NCI-H2081 (cell line): ENCODE measurements at places on chromosomes 13 and 19.

- DNase-seq = no peak
These were observed 2700.2 kb downstream of the PCDH9 start for GRCh38 chr13:64529874-64530485.

DNA sequence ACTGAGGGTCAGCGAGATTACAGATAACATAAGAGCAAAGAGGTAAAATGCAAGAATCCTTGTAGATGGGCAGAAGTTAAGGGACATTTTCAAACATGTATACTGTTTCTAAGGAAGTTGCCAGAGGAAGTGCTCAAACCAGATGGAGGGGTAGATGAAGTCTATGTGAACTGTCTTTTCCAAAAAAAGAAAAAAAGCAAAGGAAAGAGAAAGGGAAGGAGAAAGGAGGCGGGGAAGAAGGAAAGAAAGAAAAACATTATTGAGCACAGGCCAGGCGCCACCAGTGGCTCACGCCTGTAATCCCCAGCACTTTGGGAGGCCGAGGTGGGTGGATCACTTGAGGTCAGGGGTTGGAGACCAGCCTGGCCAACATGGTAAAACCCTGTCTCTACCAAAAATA lies 5.3 kb downstream of the DMAC2 start:
- no peak for DNase-seq

- DNase-seq = no peak
These were observed 77.2 kb upstream of the PABPC3 start for GRCh38 chr13:25018729-25019115.

- no peak for DNase-seq
These were observed 232.2 kb downstream of the DLEU7 start for GRCh38 chr13:50611117-50611781.

DNA sequence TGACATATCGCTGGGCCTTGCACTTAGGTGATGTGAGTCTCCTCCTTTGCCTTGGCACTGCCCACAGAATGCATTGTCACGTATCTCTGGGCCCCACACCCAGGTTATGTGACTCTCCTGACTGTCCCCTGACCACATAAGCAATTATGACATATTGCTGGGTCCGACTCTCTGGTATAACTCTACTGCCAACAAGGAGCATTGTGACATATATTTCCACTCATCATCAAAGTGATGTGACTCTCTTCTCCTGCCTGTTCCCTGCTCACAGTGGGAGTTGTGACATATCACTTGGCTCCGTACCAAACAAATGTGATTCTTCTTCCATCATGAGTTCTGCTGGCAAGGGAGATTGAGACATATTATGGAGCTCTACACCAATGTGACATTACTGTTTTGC lies 15.4 kb upstream of the ZNF681 start:
- DNase-seq = no peak

DNA sequence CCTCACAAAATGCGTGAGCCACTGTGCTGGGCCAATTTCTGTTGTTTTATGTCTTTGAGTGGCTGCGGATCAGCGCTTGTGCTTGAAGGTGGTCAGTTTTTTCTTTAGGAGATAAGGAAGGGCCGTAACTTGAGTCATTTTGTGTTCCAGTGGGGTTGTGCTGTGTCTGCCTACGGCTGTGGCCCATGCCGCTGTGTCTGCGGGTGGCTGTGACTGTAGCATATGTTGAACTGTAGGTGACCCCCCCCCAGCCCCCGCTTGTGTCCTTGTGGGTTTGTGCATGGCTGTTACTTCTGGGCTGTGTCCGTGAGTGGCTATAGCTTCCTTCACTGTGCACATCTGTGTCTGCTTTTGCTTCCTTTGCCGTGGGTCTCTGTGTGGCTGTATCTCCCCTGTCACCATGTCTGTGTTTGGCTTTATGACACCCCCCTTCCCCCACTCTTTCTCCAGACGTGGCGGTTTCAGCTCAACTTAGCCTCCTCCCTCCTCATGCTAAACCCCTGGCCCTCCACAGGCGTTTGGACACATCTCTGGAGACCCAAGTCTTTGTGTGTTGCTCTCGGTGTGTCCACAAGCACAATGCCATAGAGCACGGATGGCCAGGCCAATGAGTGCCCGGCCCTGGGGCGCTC lies 675 bp downstream of the PPP1R14A start:
- DNase-seq = no peak

- DNase-seq = no peak
These were observed 167.2 kb upstream of the KLF12 start for GRCh38 chr13:74301258-74301935.

DNA sequence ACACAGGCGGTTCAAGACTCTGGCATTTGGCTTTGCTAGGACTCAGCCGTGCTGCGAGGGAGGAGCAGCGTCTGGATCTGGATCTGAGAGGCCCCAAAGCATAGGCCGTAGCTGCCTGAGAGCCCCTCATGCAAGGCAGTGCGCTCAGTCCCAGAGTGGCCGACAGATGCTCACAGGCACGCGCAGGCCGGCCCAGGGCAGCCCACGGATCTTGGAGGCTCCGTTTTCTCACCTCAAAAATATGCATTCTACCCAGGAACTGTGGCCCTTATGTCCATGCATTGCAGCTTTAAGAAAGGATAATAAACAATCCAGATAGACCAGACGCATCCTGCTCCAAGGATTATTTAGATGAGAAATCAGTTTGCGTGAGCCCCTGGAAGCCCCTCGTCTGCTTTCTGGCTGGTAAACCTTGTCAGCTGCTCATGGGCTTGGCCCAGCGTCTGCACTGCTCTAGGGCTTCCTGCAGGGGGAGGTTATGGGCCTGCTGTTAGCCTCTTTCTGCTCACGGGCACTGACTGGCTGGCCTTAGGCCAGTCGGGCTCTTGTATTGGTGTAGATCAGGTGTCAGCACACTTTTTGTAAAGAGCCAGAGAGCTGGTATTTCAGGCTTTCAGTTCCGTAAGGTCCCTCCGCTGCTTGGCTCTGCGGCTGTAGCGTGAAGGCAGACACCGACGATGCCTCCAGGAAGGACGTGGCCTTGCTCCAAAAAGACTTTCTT lies 24.2 kb downstream of the TEX29 start:
- DNase-seq = peak; percentile 88

GRCh38 chr19:18424890-18425514 lies 5.8 kb downstream of the SSBP4 start:
- no peak for DNase-seq

- DNase-seq = no peak
These were observed 314.3 kb downstream of the SLITRK1 start for GRCh38 chr13:83568019-83568418.

GRCh38 chr19:10419646-10420443 lies 493 bp upstream of the PDE4A start:
- peak; percentile 67 for DNase-seq

DNA sequence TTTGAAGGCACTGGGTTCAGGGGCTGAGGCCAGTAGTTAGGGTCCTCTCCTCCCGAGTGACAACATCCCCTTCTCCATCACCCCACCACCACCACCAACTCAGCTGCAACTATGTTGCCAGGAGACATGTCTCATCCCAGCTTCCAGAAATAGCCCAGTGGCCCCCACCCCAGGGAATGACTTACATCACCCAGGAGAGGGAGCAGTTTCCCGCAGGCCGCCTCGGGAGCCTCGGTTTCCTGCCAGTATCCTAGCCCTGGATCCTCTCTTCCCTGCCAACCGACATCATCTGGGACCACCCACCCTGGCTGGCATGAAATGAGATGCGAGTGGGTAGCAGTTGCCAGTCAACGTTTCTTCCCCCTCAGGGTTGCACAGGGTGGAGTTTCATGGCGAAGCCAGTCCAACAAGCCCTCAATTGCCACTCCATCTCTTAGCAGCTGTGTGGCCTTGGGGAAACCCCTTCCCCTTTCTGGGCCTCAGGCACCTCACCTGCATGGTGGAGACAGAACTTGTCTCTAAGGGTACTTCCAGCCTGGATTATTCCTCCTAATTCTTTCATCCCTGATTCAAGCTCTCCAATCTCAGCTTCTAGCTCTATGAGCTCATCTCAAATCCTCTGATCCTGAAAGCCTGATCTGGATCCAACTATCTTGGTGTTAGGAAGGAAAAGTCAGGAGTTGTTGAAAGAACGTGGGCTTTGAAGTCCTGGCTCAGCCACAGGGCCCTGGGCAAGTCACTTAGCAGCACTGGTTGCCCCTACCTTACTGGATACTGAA lies 3.9 kb upstream of the GSK3A start:
- peak; percentile 64 for DNase-seq

GRCh38 chr19:34588249-34588648 lies 88.7 kb downstream of the SCGB2B2 start:
- DNase-seq = no peak

GRCh38 chr13:109422161-109422560 lies 364.2 kb downstream of the IRS2 start:
- no peak for DNase-seq

DNA sequence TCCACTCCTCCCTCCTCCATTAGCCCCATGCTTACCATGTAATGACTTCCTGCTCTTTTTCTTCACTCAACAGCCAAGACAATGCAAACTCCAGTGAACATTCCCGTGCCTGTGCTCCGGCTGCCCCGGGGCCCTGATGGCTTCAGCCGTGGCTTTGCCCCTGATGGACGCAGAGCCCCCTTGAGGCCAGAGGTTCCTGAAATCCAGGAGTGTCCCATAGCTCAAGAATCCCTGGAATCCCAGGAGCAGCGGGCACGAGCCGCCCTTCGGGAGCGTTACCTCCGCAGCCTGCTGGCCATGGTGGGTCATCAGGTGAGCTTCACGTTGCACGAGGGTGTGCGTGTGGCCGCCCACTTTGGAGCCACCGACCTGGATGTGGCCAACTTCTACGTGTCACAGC lies 2.9 kb upstream of the PPP1R37 start:
- DNase-seq = no peak

DNA sequence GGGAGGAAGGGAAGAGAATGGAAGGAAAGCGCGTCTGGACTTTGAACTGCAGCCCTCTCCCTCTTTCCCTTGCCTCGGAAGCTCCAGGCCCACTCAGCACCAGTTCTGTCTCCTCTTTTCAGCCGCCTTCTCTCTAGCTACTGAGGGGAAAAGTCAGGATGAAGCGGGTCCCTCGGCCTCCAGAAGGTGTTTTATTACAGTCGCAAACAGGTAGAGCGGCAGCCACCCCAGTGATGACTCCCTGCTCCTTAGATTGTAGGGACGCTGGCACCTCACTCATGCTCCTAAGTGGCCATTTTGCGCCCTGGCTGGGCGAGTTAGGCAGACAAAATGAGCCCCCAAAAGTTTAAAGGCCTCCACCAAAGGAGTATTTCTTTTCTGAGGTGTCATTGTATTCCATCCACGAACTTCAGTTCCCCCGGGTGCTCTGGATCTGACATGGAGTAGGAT lies 954 bp upstream of the STK24 start:
- DNase-seq = no peak

DNA sequence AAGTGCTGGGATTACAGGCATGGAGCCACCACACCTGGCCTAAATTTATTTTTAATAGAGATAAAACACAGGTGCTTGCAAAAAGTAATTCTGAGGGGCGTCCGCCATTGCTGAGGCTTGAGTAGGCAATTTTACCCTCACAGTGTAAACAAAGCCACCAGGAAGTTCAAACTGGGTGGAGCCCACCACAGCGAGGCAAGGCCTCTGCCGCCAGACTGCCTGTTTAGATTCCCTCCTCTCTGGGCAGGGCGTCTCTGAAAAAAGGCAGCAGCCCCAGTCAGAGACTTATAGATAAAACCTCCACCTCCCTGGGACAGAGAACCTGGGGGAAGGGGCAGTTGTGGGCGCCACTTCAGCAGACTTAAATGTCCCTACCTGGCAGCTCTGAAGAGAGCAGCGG lies 50.7 kb downstream of the B3GLCT start:
- no peak for DNase-seq

DNA sequence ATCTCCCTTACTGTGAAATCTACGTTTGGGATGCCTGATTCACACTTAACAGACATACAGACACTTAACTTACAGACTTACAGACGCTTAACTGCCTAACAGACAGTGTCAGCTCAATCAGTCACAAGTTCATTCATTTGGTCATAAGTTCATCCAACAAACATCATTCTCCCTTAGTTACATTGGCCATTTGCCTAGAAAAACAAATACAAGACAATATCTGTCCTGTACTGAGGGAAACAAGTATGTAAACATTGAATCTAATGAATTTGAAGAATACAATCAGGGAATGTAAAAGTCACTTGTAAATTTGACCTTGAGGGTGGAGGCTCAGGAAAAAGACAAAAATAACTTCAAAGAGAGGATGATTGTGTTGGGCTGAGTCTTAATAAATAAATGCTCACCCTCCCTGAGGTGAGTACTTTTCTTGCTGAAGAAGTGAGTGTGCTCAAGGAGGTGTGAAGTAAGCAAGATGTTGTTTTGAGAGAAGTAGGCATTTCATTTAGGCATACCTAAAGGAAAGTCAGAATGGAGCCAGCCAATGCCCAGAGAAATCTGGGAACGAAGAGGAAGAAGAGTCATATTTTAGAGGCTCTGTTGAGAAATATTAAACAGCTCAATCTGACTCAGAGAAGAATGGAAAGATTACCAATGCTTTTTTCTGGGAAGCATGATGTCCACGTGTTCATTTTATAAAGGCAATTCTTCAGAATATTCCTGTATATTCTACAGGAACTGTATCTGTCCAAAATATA lies 958.4 kb upstream of the SLC10A2 start:
- no peak for DNase-seq

GRCh38 chr13:74132776-74133656 lies 1.2 kb downstream of the KLF12 start:
- no peak for DNase-seq

GRCh38 chr13:20882206-20882605 lies 20.3 kb downstream of the XPO4 start:
- no peak for DNase-seq

DNA sequence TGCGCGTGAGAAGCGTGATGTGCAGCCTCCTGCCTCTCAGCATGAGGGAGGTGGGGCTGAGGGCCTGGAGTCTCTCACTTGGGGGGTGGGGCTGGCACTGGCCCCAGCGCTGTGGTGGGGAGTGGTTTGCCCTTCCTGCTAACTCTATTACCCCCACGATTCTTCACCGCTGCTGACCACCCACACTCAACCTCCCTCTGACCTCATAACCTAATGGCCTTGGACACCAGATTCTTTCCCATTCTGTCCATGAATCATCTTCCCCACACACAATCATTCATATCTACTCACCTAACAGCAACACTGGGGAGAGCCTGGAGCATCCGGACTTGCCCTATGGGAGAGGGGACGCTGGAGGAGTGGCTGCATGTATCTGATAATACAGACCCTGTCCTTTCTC lies 8.7 kb downstream of the CD177 start:
- DNase-seq = no peak

GRCh38 chr19:10424011-10424637 lies 3.8 kb downstream of the PDE4A start:
- peak; percentile 64 for DNase-seq

GRCh38 chr13:94312511-94313216 lies 166.8 kb downstream of the DCT start:
- peak; percentile 79 for DNase-seq

- no peak for DNase-seq
These were observed 22.7 kb downstream of the TFDP1 start for GRCh38 chr13:113607056-113607888.

GRCh38 chr13:51862957-51863356 lies 1.2 kb downstream of the CCDC70 start:
- DNase-seq = no peak

DNA sequence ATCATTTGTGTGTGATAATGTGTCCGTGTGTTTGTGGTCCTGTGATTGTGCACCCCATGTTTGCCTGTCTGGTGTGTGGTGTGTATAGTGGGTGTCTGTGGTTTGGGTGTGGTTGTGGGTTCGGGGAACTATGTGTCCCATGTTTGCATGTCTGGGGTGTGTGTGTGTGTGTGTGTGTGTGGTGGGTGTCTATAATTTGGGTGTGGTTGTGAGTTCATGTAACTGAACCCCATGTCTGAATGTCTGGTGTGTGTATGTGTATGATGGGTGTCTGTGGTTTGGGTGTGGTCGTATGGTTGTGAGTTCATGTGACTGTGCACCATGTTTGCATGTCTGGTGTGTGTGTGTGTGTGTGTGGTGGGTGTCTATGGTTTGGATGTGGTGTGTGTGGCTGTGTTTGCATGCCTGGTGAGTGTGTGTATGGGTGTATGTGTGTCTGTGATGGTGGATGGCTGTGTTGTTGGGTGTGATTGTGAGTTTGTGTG lies 11.1 kb upstream of the NFIX start:
- no peak for DNase-seq
